ENCODE measurements at places on chromosomes 1 and 21.

DNA sequence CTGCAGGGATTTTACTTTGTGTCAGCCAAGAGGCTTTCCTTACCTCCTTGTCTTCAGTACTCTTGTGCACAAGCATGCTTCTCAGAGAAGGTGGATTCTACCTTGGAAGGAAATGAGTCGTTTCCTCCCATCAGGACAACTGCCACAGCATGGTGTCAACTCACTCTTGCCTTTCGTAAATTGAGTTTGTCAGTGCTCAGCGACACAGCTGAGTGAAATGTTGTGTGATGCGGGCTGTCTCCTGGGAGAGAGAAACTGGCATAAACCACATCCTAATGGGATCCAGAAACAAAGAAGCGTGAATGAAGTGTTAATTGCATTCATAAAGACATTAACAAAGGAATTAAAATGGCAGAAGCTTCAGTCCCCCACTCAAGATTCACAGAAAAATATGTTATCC, 51.5 kb upstream of the SLC22A15 start:
- DNase-seq = no peak

DNA sequence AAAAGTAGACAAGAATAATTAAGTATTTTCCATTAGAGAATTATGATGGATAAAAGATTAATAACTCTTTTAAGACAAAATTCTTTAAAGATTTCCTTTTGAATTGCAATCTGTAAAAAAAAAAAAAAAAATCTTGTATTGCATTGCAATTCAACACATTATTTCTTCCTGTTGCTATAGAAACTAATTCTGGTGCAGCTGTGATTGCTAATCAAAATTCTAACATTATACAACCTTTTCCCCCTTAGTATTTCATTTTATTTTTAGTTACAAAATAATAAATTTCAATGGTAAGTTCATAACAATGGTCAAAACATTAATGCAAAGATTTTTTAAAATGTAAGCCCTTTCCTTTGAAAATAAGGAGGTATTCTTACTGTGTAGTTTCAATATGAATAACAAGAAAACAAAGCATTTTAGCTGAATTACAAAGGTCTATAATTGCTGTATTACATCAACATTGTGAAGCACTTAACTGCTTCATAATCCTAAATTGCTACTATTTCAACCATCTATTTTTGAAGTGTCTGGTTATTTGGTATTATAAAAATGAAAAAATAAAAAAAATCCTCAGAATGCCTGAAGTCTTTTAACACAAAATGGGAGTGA, 135.0 kb downstream of the SYT14 start:
- no peak for DNase-seq

DNA sequence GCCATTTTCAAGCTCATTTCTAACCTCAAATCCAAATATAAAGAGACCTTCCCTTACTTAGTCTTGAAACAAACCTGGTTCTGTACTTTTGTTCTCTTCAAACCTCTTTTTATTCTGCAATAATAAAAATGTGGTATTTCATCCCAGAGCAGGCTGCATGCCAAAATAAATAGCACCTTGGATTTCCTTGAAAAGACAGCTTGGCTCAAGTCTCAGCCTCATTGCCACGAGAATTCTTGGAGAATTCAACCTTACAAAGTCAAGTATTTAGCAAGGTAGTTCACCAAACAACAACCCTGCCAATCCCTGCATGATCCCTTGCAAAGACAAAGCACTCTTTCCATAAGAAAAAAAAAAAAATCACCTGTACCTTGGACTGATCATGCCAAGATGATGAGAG, 33.8 kb downstream of the KANK4 start:
- no peak for DNase-seq

DNA sequence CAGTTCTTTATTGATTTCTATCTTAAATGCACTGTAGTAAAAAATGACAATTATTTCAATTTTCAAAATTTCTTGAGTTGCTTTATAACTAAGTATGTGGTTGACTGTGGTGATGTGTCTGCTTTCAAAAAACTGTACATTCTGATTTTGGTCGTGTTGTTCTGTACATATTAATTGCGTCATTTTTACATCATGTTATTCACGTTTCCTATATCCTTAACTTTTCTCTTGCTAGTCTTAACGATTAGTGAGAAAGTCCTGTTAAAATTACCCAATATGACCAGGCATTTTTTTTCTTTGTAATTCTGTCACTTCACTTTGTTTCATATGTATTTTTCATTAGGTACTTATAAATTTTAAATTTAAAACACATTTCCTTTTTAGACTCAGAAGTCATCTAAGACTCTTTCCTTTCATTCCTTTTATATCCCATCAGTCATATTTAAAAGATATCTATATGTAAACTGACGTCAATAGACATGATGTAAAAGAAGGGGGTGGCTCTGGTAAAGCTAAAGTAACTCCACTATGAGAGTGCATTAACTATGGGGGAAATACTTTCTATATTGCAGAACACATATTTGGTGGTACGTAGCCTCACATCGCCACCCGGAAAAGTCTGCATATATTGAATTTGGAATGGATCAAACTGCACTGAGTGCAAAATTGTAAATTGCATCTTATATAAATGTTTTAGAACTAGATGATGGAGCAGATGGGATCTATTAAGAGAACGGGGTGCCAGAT, 1.1 kb upstream of the COA6 start:
- DNase-seq = no peak

DNA sequence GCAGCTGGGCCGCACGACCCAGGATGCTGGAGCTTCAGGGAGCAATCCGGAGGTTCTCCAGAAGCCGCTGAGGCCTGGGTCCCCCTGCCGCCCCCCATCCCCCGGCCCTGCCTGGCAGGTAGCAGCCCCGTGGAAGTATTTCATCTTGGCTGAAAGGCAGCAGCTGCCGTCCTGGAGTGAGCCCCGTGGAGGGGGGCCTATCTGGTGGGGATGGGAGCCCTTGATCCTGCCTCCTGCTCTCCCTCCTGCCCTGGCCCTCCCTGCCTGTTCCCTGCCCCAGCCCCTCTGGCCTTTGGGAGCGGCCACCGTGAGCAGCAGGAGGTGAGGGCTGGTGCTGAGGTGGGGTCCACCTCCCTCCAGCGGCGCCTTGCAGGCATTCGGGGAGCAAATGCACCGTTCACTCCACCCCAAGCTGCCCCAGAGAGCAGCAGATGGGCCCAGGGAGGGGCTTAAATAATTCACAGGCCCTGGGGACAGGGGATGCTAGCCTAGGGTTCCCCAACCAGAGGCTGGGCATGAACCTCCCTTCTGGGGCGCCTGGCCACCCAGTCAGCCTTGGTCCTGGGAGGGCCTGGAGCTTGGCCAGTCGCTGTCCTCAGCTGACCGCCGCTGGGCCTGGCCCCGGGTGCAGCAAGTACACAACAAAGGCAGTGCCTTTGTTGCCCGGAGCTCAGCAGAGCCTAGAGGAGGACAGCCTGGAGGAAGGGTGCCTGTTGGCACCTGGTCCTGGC, 23.7 kb upstream of the PLCH2 start:
- no peak for DNase-seq
